ENCODE measurements at places on chromosomes 2 and 18. TPM values are rescaled to one million over a fixed set of nuclear protein-coding genes. Genes with fewer than 3 reads are reported as not detected.

DNA sequence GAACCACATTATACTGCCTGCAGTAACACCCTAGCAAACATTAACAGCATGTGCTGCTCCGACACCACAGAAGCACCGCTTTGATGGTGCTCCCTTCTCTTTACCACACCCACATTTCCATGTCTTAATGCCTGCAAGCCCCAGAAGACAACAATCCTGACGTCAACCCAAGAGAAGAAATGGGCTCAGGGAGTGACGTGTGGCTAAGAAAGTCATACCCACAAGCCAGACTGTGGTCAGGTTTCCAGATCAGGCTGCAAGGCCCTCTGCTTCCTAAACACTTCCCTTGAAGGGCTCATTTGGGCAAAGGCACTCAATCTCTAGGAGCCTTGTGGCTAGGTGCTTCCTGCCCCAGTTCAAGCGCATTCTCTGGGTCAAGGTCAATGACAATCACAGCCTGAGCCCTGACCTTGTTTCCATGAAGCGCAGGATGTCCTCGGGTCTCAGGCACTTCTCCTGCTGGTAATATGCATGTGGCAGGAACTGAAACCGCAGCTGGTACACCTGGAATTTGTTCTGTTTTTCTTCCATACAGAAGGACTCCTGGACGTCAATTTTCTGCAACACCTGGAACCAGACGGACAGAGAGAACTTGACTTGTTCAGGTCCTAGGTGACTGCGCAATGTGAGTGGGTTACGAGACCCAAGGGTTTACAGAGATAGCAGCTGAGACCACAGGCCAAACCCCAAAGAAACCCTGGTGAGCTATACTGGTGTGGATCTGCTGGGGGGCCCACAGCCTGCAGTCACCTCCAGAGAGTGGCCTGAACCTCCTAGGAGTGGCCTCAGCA, 67.2 kb downstream of the POLR1A start:
- no peak for DNase-seq

GRCh38 chr2:173654161-173654895, 299.7 kb downstream of the CDCA7 start:
- peak; percentile 55 for DNase-seq

- DNase-seq: peak; percentile 52
Observed at GRCh38 chr2:237581751-237582746, 8.5 kb downstream of the RAB17 start.

- no peak for DNase-seq
Observed at GRCh38 chr2:78439122-78439521, 586.4 kb upstream of the REG3G start.

- DNase-seq: no peak
Observed at GRCh38 chr18:13220361-13220991, 1.9 kb downstream of the LDLRAD4 start.

- DNase-seq: no peak
Observed at GRCh38 chr18:76425146-76426131, 69.6 kb downstream of the ZNF516 start.

DNA sequence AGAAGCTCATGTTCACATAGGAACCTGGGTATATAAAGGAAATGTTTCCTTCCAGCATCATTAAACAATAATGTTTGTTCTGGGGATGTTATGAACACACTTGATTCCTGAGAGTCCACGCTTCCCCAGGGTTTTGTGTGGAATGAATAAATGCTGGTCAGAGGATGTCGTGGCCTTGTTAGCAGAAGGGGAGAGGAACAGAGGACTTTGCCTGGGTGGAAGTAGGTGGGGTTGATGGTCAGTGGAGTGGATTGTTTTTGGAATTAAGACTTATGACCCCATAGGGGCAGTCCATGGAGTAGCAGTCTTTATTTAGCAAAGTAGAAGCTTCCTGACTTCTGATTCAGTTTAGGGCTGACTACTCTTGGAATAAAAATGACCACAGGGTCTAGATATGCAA, 139.6 kb downstream of the MYO1B start:
- DNase-seq: no peak

DNA sequence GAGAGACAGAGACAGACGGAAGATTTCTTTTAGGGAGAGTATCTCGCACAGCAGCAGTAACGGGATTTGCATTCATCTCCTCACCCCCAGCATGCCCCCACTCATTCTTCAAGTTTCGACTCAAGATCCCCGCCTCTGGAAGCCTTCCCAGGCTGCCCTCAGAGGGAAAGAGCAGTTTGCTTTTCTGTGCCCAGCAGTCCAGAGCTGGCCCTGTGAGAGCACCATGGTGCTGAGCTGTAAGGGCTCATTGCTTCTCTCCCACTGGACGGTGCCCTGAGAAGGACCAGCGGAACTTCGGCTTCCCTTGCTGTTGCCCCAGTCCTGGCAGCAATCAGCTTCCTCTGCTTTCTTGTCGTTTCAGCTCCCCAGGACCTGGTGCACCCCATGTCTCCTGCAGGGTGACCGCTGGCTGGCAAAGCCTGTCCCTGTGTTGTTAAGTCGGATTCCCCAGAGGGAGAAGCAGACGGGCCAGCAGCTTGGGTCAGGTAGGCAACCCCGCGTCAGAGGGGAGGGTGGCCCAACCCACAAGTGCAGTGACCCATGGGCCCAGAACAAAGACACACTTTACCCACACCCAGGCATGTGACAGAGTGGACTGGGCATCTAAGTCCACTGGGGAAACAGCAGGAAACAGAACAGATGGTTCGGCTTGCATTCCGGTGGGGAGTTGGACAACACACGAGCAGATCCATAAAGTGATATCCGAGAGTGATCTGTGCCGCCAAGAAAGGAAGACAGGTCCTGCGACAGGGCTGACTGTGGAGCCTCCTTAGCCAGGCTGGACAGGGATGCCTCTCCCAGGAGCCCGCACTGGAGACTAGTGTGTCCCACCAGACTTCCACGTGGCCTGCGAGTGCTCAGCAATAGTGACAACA, 36.6 kb downstream of the TMEM177 start:
- DNase-seq: no peak

SKA1 gene
- 0.26 TPM for total RNA-seq

MOCOS gene
- 37.0 TPM for total RNA-seq

DYNAP gene
- total RNA-seq: not detected

SIX3 gene
- not detected for total RNA-seq

All from bronchial epithelial cell (primary cell).